ENCODE measurements at places on chromosomes 11 and 22. TPM values are rescaled to one million over a fixed set of nuclear protein-coding genes. Genes with fewer than 3 reads are reported as not detected.
A peak's percentile ranks its signal among the peaks of the same experiment; 100 is the strongest.

Gene CPSF7
- total RNA-seq: 57.6 TPM

DNA sequence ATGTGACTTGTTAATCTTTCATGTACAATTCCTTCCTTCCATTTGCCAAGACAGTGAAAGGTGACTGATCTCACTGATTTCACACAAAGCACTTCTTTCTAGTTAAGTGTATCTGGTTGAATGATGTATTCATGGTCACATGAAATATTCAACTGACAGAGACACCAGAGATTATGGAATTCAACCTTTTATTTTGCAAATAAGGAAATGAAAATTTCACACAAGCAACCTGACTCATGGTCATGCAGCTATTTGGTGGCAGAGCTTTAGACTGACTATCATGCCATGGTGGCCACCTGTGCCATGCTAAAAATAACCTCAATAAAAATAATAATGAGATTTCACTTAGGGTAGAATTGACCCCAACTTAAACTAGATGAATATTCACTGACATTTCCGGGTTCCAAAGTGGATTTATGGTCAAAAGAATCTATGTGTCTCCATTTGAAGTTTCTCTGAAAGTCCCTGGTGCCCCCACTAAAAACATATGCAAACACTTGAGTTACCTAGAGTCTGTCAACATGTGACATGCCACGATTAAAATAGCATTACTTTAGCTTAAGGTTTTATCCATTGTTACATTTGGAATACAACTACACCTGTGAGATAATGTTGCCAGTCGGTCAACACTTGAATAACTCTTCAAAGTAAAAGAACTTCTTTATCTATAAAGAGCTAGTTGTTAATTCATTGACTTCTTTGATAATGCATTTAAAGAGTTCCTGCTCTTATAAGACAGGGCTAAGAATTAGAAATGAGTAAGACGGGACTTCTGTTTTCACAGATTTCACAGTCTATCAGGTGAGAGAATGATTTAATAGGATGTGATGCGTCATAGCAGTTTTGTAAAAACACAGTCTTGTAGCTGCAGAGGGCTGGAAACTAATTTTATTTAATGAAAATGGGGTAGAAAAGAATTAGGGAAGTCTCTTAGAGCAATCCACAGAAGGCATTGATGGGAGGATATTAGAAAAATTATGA lies 94.6 kb upstream of the OR9G4 start:
- no peak for DNase-seq

DNA sequence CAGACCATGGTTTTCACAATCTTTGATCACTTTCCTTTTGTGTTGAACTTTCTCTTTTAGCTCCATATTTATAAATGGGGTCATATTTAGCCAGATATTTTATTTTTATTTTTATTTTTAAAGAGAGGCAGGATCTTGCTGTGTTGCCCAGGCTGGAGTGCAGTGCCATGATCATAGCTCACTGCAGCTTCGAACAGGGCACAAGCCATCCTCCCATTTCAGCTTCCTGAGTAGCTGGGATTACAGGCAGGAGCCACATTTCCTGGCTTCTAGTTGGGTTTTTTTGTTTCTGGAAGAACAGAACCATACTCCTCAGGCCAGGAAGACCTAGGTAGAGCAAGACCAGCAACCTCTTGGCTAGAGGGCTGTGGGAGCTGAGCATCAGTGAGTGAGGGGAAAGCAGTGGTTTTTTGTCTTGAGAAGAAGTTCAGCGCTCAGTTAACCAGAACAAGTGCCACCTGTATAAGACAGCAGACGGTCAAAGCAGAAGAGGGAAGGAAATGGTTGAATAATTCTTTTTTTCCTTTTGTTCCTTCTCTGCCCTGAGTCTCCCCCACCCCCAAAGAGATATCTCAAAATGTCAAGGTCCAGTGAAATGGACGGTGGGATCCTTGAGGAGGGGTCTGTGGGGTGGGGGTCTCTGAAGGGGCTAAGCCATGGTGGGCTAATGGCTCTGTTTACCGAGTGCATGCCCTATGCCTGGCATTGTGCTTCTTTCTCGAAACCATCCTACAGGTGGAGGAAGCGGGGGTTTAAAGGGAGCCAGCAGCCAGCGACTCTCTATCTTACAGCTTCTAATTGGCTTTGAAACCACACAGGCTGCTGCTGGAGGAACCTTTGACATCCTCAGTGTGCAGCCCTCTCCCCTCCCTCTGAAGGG lies 63.0 kb downstream of the PTPRJ start:
- DNase-seq: no peak

DNA sequence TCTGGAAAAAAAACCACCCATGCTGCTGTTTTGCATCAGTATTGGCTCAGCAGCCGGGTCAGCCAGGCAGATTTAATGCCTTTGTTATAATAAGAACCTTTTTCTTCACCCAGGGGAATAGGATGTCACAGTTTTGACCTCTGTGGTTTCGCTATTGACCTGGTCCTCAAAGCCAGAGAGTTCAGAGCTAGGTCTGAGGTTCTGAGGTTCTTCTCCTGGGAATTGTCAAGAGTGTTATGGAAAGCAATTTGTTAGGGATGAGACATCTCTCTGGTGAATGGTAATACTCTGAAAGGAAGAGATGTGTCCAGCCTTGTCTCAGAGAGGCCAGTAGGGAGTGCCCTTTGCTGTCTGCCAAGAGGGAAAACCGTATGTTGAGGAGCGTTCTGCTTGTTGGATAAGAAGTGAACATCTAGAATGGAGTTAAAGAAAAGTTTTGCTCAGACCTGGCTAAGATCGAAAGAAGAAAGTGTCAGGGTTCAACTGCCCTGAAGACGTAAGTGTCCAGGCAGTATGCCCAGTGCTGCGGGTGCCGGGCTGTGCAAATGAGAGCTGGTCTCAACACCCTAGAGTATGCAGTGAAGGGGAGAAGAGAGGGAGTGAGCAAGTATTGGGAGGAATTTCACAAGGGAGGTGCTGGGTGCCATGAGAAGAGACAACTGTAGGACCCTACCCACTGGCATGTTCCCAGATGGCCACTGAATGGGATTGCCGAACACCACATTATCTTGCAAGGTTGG lies 150.9 kb upstream of the TTC12 start:
- DNase-seq: no peak

Gene B4GAT1
- total RNA-seq: 36.2 TPM

Gene IFITM10
- not detected for total RNA-seq

GRCh38 chr11:69136471-69136870 lies 19.3 kb upstream of the SMIM38 start:
- DNase-seq: no peak

Gene BAIAP2L2
- total RNA-seq: 6.5 TPM

GRCh38 chr11:63985812-63986155 lies 454 bp upstream of the OTUB1 start:
- no peak for DNase-seq

DNA sequence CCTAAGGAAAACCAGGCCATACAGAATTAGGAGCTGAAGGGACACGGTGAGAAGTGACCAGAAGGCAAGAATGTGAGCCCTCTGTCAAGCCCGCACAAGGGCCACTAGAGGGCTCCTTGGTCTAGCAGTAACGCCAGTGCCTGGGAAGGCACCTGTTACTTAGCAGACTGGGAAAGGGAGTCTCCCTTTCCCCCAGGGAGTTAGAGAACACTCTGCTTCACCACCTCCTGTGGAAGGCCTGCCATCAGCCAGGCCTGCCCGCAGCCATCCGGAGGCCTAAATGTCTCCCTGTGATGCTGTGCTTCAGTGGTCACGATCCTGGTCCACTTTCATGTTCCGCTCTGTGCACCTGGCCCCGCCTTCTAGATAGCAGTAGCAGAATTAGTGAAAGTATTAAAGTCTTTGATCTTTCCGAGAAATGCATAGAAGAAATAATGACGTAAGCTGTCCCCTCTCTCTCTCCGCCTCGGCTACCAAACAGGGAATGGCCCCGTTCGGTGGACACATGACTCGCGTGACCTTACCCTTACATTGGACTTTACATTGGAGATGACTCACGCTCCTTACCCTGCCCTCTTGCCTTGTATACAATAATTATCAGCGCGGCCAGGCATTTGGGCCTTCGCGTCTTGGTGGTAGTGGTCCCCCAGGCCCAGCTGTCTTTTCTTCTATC lies 10.7 kb upstream of the GSTP1 start:
- no peak for DNase-seq

DNA sequence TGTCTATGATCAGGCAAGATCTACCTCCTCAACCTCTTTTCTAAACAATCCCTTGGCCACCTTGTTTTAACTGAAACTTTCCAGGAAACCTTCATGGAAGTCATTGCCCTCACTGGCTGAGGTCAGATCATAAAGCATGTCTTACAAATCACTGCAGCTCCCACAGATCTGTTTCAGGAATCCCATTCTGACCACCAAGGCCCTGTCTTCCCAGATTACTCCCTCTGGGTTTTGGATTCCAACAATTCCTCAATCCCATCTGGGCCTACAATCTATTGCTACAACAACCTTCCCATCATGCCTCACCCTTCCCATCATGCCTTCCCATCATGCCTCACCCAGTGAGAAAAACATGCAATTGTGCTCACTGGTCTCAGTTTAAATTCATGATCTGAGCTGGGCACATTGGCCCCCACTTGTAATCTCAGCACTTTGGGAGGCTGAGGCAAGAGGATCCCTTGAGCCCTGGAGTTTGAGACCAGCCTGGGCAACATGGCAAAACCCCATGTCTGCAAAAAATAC lies 15.9 kb downstream of the ADAMTS15 start:
- DNase-seq: no peak

GRCh38 chr11:68524681-68525080 lies 64.1 kb downstream of the PPP6R3 start:
- no peak for DNase-seq

GRCh38 chr11:2309251-2310072 lies 7.6 kb downstream of the TSPAN32 start:
- DNase-seq: no peak

- no peak for DNase-seq
Observed at GRCh38 chr11:10379871-10380568, 75.0 kb upstream of the AMPD3 start.

- DNase-seq: no peak
Observed at GRCh38 chr22:38761202-38762162, 5.7 kb upstream of the SUN2 start.

Gene SLC5A4
- total RNA-seq: not detected

Gene PANX3
- total RNA-seq: not detected

DNA sequence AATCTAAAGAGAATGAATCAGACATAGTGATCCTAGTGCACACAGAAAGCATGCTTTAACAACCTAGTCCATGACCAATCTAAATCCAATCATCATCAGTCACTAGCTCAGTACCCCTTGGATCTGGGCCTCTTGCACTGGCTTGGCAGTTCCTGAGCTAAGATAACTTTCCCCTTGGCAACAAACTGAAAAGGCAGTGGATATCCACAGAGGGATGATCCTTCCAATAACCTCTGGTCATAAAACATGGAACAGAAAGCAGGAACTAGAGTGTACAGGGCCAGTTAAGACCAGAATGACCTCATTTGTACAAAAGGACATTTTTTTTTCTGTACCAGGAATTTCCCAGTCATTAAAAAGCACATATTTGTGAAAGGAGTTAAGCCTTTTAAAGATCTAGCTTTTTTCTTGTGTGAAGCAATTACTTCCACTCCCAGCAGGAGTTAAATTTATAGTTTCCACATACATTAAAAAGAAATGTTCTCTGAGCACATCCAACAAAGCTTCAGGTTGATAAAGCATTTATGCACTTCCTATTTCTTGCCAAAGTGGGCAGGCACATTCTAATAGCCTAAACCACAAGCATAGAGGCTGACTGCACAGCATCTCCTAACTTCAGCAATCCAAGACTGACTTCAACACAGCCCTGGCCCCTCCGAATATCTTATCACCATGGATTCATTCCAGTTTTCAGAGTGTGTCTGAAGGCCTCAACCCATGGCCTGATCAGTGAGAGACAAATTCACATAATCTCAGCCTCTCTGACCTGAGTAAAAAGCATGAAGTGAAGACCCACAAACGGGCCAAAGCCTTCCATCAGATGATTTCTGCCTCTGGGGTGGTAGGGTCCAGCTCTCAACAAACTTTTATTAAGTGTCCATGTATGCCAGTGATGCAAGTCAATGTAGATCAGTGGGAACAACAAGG lies 29.9 kb downstream of the GUCY1A2 start:
- peak; percentile 41 for DNase-seq

DNA sequence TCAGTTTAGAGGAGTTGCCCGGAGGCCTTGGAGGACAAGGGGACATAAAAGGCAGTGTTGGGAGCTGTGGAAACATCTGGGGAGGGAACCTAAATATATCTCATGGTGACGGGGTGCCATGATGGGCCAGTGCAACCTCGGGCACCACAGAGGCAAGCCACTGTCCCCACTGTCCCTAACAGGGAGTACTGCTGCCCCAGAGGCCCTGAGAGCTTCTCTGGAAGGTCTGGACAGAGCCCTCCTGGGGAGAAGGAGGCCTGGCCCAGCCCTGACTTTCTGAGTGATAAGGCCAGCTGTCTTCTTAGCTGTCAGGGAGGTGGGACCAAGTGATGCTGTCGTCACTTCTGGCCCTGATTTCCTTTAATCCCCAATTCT lies 5.5 kb upstream of the P2RY6 start:
- DNase-seq: no peak
